ENCODE measurements at places on chromosomes 16 and 17.

DNA sequence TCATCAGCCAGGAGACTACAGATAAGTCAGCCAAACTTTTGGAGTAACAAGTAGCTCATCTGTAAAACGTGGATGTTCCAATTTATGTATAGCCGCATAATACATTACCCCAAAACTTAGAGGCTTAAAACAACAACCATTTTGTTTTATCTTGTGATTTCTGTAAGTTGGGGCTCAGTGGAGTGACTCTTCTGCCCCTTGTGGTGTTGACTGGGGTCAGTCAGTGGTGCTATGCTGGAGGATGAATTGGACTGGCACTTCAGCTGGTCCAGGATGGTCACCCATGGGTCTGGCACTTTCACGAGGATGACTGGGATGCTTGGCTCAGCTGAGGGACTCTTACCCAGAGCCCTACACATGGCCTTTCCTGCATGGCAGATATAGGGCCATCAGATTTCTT, 172.5 kb downstream of the WWOX start:
- DNase-seq = no peak

- no peak for DNase-seq
Observed at GRCh38 chr17:17150448-17150800, 55.7 kb downstream of the PLD6 start.

- DNase-seq = peak; percentile 64
Observed at GRCh38 chr17:75096082-75096625, 8.4 kb downstream of the SLC16A5 start.

GRCh38 chr16:85871756-85872155, 27.2 kb upstream of the IRF8 start:
- DNase-seq = no peak

DNA sequence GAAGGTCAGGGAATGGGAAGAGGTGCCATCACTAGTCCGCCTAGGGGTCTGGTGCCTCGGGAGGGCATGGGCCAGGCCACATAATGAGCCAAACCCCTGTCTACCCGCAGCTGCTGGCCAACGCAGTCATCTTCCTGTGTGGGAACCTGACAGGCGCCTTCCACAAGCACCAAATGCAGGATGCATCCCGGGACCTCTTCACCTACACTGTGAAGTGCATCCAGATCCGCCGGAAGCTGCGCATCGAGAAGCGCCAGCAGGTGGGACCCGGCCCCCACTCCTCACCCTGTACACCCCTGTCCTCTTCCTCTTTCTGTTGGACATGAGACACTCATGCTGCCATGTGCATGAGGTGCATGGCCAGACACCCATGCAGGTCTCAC, 26.2 kb downstream of the ADCY7 start:
- DNase-seq = no peak

DNA sequence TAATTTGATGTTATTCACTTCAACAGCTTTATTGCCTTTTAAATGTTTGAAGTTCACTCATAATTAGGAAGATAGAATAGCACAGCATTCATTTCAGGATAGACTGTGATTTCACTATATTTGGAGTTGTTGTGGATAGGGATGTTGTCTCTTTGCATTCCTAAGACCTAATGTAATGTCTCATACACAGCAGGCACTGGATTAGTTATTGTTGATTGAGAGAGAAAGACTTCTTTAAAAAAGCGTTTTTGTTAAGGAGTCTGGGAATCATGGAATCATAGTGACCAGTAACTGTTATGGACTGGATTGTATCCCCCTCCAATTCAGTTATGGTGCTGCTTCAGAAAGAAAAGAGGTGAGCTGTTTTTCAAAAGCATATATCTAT, 122.0 kb downstream of the USP22 start:
- DNase-seq = no peak

DNA sequence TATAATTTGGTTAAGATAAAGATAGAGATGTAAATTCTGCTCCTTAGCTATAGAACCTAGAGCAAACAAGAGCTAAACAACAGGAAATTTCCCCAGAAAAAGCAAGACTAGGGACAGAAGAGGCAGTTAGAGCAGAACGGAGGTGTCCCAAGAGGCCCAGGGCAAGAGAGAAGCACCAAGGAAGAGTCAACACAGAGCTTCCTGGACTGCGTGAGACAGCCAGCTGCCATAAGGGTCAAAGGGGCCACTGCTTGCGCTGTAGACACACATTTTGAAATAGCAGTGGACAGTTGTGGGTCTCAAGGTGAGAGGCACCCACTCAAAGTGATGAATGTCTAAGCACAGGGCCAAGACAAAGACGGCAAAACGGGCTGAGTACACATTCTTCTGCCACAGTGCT, 156.6 kb downstream of the PARN start:
- DNase-seq = no peak

GRCh38 chr17:44707755-44708400, 587 bp upstream of the DBF4B start:
- DNase-seq = no peak

DNA sequence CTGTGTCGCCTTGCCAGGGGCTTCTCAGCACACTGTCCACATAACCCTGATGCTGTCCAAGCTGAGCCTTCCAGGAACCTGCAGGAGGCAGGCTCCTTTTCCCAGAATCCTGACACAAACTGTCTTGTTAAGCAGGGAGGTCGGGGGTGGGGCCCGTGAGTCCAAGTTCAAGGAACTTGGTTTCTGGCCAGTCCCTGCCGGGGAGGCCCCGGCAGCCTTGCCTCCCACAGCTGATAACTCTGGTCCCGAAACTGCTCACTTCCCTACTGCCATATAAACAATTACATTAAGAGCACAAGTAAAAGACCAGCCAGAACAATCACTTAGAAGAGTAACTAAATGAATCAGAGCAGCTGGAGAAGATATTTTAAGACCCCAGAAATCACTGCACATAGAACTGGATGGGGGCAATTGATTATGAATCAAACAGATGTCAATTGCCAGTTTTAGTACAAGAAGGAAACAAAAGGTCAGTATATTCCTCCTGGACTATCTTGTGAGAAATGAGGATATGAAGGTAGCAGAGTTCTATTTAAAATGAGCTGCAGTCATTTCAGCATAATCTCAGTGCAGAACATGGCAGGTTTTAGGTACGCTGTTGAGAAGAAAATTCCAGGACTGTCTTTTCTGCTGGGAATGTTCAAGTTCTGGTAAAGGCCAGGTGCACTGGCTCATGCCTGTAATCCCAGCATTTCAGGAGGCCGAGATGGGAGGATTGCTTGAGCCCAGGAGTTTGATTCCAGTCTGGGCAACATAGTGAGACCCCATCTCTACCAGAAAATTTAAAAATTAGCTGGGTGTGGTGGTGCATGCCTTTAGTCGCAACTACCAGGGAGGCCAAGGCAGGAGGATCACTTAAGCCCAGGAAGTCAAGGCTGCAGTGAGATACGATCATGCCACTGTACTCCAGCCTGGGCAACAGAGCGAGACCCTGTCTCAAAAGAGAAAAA, 169.8 kb downstream of the PITPNC1 start:
- DNase-seq = no peak

GRCh38 chr16:49964973-49965372, 60.1 kb upstream of the CNEP1R1 start:
- DNase-seq = no peak

DNA sequence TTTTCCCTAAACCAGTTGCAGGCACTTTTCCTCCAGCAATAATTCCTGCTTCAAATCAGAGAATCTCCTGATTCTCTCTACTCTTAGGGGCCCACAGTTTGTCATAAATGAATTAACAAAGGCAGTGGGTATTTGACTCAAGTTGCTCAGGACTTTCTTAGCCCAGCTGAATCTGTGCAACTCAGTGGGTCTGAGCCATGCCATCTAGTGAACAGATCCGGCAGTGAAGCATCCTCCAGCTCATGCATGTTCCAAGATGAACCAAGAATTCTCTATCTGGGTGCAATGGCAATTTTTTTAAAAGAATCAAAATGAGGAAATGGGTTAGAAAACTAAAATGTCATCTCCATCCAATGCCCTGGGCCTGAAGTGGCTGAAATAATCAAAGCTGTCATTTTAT, 575.2 kb upstream of the CDH11 start:
- no peak for DNase-seq

GRCh38 chr17:28249706-28250105, 69.3 kb upstream of the TMEM97 start:
- DNase-seq = no peak

DNA sequence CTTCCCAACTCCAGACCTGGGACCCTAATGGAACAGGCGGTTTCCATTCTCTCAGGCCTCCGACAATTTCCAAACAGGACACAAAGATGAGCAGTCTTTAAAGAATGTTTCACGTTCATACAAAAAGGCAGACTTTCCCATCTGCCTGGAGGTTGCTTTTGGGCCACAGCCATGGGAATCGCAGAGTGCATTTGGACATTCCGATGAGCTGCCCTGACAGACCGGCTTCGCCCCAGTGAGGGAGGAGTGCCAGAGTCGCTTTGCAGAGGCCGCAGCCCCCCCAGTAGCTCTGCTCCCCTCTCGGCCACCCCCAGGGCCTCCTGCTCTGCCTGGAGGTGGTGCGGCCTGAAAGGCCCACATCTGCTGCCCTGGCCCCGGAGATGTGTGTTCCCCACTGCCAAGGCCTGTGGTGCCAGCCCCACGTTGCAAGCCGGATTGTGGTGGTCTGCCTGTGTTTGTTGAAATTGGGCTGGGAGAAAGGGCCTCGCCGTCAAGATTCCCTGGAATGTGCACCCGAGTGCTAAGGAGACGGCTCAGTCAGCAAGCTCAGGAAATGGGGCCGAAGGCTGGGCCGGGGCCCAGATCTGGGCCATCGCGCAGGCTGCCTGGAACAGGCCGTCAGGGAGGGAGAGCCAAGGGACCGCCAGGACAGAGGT, 89.8 kb downstream of the C16orf95 start:
- DNase-seq = no peak

- no peak for DNase-seq
Observed at GRCh38 chr16:88909431-88910210, 43.2 kb upstream of the PABPN1L start.

DNA sequence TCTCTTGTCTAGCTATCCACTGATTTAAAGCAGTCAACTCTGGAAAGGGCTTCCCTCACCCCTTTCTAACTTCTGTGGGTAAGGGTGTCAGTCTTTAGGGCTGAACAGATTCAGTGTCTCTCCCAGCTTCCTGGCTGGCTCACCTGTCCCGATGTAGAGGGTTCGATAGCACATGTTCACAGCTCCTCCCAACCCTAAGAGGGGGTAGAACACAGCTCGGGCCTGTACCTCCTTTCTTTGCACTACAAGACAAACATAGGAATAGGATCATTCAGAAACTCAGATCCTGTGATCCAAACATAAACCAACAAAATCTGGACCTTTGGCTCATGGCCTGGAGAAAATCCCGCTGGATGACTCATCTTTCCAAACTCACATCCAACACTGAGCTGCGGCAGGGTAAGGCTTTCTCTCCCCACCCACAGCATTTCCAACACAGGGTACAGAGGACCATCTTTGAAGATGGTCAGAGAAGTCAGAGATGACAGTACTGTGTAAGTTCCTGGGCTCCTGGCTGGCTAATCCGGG, 5.8 kb upstream of the DHRS13 start:
- DNase-seq = no peak

- DNase-seq = no peak
Observed at GRCh38 chr17:2924211-2924610, 128.0 kb downstream of the RAP1GAP2 start.

GRCh38 chr17:42131981-42132432, 9.4 kb downstream of the HSPB9 start:
- no peak for DNase-seq

DNA sequence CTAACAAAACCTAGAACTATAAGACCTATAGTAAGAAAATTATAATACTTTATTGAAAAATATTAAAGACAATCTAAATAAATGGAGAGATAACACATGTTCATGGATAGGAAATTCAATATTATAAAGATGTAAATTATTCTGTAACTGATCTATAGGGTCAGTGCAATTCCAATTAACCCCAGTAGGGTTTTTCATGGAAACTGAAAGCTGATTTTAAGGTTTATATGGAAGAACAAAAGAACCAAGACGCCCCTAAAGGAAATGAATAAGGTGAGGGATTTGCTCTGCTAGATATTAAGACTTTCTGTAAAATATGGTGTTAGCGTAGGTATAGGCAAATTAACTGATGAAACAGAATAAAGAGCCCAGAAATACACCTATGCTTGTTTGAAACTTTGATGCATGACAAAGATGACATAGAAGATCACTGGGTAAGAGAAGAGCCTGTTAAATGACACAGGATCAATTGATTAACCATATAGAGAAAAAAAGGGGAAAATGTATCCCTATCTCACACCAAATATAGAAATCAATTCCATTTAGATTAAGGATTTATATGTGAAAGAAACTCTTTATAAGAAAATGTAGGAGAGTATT, 3.0 kb downstream of the ICAM2 start:
- no peak for DNase-seq

- no peak for DNase-seq
Observed at GRCh38 chr17:50189550-50190292, 11.7 kb downstream of the COL1A1 start.

DNA sequence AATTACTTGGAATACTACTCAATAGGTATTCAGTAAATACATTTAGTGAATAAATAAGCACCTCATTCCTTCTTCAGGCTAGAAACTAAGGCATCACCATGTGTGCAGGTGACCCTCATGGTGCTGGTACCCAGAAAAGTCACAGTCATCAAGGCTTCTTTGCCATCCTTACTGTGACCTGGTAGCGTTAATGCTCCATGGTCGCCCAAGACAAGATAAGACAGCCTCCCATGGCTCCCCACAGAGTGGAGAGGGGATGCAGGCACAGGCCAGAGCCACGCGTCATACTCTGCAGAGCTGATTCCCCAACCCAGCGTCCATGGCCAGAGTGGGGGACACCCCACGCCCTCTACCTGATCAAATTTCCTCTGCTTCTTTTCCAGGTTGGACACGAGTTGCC, 73.8 kb downstream of the NDE1 start:
- DNase-seq = no peak

DNA sequence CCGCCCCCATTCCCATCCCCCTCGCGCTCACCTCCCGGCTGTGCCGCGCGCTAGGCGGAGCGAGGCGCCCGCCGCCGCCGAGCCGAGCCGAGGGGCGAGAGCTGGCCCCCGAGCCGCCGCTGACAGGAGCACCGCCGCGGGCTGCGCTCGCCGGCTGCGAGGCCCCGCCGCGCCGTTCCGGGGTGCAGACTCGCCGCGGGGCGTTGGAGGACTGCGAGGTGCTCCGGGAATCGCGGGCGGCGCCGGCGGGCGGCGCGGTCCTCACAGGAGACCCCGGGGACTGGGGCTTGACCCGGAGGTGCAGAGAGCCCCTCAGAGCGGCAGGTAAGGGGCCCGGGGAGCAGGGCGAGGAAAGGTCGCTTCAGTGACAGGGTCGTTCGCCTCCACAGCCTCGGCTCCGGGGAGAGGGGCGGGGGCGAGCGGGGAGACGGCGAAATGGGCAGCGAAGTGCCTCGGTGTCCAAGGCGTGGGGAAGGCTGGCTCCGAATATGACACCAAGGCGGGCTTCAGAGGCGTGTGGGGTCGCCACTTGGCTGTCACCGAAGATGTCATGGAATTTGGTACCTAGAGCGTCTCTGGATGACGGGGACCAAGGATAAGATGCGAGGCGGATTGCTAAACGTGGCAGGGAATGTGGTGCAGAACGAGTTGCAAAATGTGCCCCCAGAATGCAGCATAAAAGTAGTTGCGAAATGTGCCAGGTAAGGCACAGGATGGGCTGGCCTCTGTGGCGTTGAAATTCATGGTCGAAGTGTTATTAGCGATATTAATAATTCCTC, 580 bp downstream of the TANC2 start:
- DNase-seq = no peak
